ENCODE measurements at places on chromosomes 11 and 22.

DNA sequence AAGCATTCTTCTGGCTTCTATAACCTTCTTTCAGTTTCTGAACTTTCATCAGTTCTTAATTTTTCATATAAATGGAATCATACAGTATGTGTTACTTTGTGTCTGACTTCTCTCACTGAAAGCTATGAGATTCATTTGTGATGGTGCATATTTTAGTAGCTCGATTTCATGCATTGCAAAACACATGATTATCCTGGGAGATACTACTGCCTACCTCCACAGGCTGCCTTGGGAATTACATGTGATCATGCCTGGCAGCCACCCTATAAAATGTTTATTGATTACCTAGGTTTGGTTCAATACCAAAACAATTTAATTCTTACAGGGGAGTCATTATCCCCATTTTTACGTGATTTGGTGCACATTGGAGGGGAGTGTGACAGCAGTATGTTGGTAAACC is 34.1 kb upstream of the PAK1 start:
- no peak for DNase-seq

DNA sequence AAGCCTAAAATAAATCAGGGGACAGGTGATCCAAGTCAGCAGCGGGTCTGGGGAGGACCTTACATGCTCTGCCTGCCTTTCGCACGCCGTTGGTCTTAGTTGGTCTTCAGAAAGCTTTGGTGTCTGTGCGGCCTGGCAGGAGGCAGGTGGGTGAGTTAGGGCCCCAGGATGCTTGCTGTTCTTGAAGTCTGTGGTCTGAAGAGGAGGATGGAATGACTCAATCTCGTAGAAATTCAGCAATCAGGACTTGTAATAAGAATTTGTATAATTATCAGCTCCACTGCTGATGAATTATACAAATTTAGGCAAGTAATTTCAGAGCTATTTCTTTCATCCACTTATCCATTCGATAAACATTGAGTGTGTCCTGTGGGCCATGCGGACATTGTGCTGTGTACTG is 138.5 kb downstream of the FEZ1 start:
- no peak for DNase-seq

DNA sequence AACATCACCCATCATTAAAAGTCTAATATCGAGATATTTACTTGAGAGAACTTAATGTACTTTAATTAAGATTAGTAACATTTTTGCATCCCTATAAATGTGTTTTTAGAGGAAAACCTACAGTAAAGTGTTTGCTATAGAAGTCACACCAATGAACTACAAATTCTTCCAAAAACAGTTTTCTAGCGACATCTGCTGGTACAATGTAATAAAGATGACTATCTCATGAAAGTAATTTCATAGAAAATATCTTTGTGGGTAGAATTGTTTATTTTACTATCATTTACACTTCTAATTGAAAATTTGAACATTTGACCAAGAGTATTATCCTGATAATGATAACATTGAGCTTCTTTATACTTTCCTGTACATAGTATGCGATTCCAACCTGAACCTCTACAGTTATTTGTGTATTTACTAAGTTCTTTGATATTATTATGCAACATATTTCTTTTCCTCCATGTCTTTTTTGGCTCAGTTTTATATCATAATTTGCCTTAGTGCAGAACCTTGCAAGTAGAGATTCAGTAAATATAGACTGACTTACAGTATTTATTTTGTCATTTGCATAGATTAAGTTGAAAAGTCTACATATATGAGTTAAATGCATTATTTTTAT is 252.7 kb downstream of the TMEM135 start:
- no peak for DNase-seq

- no peak for DNase-seq
Measured at GRCh38 chr11:92347454-92347853, 122.8 kb downstream of the FAT3 start.

DNA sequence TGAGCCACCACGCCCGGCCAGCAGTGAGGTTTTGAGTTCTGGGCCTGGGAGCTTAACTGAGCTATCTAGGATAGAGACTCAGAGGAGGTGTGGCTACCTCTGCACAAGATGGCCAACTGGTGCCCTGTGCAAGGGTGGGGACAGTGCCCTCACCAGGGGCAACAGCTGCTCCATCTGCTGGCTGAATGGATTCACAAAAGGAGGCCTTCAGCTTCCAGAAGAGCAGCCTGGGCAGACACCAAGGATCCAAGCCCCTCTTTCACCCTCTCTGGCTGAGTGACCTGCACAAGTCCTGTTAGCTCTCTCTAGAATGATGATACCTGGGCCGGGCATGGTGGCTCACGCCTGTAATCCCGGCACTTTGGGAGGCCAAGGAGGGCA is 33.5 kb upstream of the BAIAP2L2 start:
- DNase-seq, result no peak

DNA sequence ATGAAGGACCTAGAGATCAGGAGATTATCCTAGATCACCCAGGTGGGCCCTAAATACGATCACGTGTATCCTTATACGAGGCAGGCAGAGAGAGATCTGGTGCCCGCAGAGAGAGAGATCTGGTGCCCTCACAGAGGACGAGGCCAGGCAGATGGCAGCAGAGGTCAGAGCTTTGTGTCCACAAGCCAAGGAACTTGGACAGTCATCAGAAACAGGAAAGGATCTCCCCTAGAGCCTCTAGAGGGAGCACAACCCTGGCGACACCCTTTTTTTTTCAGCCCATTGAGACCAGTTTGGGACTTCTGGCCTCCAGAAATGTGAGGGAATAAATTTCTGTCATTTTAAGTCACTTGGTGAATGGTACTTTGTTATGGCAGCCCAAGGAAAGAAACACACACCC is 25.5 kb upstream of the TIMP3 start:
- DNase-seq, result no peak

DNA sequence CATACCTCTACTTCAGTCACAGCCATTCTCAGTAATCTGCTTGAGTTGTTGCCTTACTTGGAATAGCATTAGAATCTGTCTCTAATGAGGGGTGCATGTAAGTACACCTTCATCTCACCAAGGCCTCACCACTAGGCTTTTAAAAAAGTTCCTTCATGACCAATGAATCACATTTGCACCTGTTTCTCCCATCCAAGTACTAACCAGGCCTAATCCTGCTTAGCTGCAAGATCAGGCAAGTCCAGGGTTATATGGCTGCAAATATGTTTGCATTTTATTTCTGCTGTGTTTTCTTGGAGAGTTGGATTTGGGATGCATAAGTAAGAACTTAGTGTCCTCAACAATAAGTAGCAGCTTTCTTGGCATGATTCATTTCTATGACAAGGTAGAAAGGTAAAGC is 66.9 kb downstream of the BBOX1 start:
- no peak for DNase-seq

DNA sequence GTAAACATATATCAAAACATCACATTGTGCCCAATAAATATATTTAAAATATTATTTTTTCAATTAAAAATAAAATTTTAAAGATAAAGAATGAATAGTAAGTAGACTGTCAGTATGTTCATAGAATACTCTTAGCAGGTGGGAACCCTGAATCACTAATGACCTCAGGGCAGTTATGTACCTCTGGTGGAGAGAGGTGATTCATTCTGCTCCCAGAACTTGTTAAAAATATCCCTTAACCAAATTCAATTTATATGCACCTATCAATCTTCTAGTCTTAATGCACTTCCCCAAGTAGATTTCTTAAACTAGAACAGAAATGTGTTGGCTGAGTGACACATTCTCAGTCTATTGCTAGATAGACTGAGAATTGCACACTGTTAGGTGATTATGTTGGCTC is 183.9 kb upstream of the SYN3 start:
- DNase-seq, result no peak

DNA sequence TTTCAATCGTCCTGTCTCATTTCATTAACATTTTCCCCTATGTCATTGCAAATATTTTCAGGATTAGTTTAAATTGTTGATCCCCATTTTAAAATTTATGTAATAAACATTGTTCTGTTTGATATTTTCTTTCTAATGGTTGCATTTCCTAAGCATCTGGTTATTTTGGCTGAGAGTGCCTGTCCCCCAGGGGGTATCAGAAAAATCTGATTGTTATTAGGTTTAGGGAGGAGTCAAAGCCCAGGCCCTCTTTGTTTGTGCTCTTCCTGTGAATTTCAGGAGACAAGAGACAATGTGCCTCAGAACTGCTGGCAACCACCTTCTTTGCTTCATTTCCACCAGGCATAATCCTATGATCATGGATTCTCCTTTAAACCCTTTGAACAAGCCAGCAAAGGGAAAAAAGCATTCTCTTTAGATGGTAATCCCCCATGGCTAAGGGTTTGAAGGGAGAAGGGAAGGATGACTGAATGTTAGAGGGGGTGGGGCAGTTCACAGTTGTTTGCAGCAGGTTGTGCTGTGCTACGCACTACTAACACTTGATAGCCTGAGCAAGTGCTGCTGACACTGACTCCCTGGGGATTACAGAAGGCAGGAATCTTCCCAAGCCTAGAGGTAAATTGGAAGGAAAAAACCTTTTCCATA is 462.4 kb upstream of the LRRC4C start:
- DNase-seq, result no peak

DNA sequence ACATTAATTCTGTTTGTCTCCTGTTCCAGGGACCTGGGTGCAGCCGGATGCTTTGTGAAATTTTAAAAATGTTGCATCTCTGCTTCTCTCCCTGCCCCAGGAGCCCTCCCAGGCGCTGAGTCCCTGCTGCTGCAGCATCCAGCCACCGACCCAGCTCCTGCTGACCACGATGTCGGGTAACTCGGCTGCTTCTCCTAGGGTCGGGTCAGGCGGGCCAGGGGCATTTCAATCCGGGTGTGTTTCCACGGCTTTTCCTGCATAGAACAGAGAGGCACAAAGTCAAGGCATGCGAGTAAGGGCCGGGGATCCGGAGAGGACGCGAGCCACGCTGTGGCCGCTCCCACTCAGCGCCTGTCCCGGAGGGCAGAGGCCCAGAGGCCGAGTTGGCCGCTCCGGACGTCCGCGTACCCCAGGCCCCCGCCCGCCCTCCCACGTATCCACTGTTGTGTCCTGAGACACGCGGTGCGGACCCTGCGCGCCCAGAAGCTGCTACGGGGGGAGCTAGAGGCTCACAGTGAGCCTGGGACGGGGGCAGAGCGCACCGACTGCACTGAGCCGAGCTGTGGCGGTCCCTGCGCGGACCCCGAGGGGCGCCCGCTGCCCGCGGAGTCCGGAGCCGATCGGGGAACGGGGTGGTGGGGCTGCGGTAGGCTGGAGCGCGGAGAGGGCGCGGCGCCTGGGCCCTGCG is at the start of gene POU2AF3:
Gene POU2AF3 (plus strand): TSS at position 134 of the 688 bp plus-strand sequence. CDS start 36 bp downstream, at position 170.
- no peak for DNase-seq

DNA sequence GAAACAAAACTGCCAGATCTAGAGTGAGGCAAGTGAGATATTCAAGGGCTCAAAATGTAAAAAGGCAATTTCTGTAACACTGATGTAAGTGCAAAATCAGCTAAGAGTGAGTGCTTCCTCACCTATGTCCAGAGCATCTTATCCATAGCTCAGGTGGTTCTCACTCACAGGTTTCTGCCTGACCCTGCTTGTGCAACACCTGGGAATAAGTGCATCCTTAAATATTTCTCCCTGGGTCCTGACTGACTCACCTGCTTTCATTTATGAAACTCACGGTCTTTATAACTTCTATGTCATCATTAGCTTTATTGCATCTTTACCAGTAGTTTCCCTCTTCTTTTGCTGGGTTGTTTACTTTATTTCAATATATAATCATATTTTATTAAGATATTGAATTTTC is 260.6 kb downstream of the CNTN5 start:
- DNase-seq, result no peak

DNA sequence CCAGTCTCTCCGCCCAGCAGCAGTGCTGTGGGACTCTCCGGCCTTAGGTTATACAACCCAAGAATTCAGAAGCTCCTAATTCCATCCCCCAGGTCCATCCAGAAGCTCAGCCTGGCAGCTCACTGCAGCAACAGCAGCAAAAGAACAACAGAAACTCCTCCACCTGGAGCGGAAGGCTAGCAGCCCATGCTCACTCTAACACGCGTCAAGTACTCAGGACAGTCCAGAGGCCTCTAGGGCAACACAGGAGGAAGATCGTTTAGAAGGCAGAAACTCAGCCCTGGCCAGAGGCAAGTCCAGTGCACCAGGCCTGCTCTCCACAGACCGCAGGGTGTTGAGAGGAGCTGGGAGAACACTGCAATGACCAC is 17.1 kb downstream of the PLA2G6 start:
- no peak for DNase-seq

GRCh38 chr22:44862981-44863860 is 110.8 kb downstream of the ARHGAP8 start:
- DNase-seq, result no peak

DNA sequence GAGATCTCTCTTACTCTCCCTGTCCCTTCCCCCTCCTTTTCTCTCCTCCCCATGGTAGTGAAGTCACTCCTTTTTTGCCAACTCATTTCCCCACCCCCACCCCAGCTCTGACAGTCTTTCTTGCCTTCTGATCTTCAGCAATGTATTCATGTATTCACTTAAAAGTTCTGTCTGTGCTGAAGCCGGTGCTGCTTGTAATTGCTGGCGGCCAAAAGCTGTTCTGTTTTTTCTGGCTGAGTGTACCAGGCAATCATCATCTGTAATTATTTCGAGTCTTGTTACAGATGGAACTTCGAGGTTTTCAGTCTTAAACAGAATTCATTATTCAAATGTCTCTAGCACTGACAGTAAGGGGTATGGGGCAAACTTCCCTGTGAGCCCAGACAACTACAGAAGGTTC is 99.5 kb downstream of the SPATA19 start:
- no peak for DNase-seq

GRCh38 chr11:44916801-44917385 is 33.8 kb downstream of the TP53I11 start:
- no peak for DNase-seq

DNA sequence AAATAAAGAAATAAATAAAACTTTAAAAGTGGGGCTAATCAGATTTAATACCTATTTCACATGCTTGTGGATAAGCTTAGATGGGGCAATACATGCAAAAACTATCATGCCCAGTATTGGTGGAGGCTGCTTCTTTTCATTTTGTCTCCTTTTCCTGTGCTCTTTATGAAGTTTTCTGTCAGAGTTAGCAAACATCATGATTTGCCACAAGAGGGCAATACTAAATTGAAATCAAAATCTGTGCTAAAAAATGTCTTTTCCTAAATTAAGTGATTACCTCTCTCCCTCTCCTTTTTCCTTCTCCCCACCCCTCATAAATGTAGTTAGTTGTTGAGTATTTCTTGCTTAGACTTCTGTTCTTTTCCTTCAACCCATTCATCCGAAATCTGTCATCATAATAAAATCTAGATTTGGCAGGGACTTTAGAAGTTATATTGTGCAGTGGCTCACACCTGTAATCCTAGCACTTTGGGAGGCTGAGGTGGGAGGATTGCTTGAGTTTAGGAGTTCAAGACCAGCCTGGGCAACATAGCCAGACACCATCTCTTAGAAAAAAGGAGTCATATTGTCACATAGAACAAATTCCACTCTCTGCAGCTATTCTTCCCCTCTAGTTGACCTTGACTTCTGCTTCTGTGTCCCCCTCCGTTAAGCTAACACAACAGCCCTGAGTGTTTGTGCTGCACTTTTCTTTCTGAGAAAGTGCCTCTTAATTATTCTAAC is 4.7 kb upstream of the ARHGAP42 start:
- DNase-seq, result no peak

DNA sequence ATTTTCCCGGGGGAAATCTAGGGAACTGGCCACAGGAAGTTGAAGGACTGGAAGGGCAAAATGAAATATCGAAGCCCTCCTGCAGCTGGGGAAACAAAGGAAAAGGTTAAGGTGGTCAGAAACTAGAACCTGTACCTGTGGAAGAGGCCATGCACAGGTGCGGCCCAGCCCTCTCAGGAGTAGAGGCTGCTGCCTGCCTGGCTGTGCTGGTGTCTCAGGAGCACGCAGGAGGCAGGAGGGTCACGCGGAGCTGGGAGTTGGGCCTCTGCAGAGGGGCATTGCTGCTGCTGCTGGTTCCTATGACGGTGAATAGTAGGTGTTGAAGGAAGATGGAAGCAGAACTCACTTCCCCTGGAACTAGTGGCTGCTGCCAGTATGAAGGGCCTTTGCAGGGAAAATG is 425.7 kb downstream of the NTM start:
- DNase-seq, result no peak

Data from D721Med (cell line).